ENCODE measurements at places on chromosomes 3 and 15.
A peak's percentile ranks its signal among the peaks of the same experiment; 100 is the strongest.

GRCh38 chr3:17969985-17970568, 227.6 kb upstream of the TBC1D5 start:
- no peak for DNase-seq

DNA sequence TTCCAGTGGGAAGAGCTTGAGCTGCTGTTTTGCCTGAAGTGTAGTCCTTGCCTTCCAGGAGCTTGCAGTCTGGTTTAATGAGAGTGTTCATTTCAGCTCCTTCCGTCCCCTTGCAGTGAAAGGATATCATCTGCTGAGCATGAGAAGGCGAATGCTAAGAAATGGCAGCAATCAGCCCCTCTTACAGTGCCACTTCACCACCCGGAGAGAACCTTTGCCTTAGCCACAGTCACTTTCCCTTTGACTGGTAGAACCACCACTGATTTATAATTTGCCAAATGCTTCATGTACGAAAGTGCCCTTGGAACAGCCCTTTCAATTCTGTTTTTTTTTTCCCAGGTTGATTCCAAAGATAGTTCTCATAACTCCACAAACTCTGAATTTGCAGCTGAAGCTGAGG, 11.5 kb downstream of the TATDN2 start:
- DNase-seq = no peak

DNA sequence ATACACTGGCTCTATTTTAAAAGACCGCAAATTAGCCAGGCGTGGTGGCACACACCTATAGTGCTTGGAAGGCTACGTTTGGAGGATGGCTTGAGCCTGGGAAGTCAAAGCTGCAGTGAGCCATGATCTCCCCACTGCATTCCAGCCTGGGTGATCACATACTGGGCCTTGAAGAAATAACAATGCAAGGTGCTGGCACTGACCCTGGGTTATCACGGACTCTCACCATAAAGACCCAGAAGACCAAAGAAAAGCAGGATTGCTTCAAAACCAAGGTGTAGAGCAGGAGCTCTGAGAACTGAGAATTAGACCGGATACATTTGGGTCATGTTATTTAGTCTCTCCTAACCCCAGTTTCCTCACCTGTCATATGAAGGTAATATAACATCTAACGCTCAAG, 14.8 kb downstream of the PIK3R4 start:
- DNase-seq = no peak

- DNase-seq = no peak
Observed at GRCh38 chr15:56813995-56814394, 80.7 kb upstream of the ZNF280D start.

DNA sequence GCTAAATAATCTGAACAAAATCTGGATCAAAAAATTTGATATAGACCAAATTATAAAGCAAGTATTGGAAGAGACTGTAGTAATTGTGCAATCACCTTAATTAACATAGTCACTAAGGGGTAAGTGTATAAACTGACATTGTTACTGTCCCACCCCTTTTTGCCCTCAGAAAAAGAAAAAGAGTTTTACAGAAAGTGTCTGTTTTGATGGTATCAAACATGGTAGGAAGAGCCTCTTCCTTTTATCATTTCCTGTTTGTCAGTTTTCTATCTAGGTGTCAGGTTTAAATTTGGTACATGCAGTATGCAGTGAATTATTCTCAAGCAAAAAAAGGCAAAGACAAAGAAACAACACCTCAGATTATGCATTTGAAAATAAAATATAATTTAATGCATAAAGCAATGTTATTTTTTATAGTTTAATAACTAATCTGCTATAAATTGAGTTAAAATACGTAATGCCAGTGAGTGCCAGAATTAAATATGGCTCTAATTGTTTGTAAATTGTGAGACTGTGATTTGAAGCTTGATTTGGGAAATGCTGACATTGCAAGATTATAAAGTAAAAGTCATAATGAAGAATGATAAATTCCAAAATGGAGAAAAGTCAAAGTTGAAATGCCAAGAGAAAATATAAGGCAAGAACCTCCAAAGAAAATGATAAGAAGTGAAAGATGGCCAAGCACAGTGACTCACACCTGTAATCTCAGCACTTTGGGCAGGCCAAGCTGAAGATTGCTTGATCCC, 30.3 kb upstream of the CMC1 start:
- no peak for DNase-seq

GRCh38 chr3:89173546-89173945, 66.1 kb downstream of the EPHA3 start:
- DNase-seq = no peak

DNA sequence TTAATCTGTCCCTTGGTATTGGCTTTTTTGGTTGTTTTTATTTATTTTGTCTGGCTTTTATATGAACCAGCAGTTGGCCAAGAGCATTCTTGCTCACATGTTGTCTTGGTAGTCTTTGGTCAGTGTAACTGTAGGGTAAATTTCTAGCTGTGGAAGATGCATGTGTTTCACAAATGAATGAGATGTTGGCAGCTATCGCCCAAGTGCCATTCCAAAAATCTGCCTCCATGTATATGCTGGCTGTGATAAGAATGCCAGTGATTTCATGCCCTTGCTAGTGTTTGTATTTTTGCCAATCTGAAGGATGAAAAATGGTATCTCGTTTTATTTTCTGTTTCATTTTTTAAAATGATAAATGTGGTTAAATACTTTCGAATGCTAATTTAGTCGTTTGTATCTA, 50.1 kb downstream of the TLNRD1 start:
- no peak for DNase-seq

DNA sequence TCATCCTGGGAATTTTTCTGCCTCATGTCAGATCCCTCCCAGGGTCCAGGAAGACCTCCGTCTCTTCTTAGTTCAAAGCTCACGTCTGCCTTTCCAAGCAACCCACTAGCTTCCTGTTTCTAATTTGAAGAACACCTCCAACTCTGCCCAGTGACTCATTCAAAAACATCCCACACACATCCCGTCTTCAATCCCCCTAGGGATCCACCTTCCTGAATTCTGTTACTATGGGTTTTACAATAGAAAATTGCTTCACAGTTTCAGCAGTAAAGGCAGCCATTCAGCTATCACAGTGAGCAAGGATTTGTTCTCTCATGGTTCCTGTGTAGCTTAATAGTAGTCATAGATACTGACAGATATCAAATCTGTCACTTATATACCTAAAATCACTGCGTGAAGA, 308.3 kb upstream of the CCDC54 start:
- peak; percentile 73 for DNase-seq

DNA sequence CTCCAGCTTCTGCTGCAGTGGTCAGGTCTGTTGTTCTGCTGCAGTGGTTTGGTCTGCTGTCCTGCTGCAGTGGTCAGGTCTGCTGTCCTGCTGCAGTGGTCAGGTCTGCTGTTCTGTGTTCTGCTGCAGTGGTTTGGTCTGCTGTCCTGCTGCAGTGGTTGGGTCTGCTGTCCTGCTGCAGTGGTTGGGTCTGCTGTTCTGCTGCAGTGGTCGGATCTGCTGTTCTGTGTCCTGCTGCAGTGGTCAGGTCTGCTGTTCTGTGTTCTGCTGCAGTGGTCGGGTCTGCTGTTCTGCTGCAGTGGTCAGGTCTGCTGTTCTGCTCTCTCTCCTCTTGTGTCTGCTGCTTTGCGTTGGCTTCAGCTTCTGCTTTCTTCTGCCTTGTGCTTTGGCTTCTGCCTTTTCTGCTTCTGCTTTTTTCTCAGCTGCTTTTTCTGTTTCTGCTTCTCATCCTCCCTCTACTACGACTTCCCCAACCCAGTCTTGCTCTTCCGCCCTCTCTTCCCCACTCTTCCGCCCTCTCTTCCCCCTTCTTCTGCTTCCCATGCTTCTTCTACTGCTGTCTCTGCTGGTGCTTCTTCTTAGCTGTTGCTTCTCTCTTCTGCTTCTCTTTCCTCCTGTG, 50.7 kb downstream of the FAM43A start:
- DNase-seq = no peak

- no peak for DNase-seq
Observed at GRCh38 chr3:101259485-101260341, 60.7 kb downstream of the IMPG2 start.

GRCh38 chr3:127679534-127680145, 6.9 kb downstream of the ABTB1 start:
- no peak for DNase-seq

DNA sequence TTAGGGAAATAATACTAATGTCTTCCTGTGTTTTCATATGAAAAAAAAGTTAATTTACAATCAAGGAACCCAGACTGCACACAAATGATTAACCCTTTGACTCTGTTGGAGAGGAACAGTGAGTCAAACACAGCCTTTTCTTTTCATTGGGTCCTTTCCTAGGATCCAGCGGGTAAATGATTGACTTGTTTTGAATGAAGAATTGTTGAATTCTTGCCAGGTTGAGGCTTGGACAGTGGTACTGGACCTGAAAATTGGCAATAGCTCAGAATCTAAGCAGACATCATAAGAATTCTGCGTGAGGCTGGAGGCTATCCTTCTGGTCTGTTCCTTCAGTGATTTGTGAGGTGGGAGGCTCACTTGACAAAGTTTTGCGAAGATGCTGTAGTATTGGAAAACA, 143.0 kb downstream of the RYR3 start:
- peak; percentile 28 for DNase-seq

DNA sequence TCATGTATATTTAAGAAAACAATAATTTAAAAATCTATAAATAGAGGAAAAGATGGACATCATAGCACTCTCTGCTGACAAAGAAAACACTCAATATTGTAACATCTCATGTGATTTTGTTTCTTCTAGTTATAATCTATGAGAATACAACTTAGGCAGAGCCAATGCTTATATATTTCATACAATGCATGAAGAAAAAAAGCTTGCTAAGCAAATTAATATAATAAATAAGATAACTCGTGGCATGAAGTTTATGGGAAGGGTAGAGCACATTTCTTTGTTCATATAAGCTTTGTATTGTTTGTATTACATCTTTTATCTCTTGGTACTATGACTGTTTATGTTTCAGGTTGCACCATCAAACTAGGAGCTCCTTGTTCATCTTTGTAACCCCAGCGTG, 7.6 kb upstream of the ANXA2 start:
- DNase-seq = no peak

- DNase-seq = no peak
Observed at GRCh38 chr3:36443028-36443686, 62.9 kb downstream of the STAC start.

- DNase-seq = no peak
Observed at GRCh38 chr15:82944821-82945220, 7.7 kb downstream of the HOMER2 start.

GRCh38 chr3:80307844-80308243, 540.0 kb upstream of the ROBO1 start:
- DNase-seq = no peak

DNA sequence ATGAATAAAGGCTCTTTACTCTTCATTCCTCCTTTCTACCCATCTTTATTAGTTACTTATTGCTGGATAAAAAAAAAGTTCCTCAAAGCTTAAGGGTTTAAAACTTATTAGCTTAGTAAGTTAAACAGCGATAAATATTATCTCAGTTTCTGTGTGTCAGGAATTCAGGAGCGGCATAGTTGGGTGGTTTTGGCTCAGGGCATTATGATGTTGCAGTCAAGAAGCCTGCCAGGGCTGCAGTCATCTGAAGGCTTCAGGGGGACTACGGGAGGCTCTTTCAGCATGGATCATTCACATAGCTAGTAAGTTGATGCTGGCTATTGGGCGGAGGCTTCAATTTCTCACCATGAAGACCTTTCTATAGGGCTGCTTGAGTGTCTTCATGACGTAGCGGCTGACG, 1.9 kb upstream of the DLG1 start:
- DNase-seq = no peak

DNA sequence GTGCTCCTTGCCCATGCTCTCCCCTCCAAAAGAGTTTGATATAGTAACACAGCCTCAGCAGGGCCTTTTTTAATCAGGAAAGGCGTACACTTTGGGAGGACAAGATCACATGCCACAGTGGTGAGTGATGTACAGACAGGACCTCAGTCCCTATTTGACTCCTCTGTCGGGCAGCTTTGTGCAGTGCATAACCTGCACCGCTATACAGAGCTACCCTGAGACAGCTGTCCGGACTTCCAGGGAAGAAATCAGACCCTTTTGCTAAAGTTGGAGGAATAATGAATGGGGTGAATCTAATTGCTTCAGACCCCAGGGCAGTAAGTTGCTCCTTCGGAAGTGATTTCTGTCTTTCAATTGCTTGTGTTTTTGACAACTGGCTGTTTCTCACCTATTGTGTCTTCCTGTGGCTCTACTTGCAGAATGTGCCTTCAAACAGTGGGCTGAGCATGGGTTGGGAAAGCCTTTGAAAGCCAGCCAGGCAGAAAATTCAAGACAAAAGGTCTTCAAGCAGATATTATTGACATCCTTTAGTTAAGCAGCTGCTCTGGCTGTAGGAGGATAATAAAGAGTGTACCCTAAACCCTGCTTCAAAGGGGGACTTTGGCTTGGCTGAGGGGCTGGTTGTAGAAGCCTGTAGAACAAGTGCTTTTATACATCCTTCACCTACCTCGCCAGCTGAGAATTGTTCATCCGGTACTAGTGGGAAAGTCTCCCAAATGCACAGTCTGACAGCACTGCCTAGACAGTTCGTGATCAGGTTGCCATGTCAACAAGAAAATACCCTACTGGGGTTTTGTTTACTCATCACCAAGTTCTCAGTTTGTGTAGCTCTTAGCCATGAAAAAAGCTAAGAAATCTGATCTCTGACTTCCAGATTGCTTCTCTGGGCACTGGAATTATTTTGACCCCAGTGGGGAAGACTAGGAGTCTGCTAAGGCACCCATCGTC, 35.1 kb downstream of the SNTN start:
- DNase-seq = no peak

- DNase-seq = no peak
Observed at GRCh38 chr15:55915221-55915620, 78.2 kb downstream of the NEDD4 start.

- no peak for DNase-seq
Observed at GRCh38 chr3:126308394-126309125, 48.6 kb downstream of the KLF15 start.

GRCh38 chr3:112858410-112859069, 11.9 kb upstream of the CD200R1L start:
- no peak for DNase-seq

DNA sequence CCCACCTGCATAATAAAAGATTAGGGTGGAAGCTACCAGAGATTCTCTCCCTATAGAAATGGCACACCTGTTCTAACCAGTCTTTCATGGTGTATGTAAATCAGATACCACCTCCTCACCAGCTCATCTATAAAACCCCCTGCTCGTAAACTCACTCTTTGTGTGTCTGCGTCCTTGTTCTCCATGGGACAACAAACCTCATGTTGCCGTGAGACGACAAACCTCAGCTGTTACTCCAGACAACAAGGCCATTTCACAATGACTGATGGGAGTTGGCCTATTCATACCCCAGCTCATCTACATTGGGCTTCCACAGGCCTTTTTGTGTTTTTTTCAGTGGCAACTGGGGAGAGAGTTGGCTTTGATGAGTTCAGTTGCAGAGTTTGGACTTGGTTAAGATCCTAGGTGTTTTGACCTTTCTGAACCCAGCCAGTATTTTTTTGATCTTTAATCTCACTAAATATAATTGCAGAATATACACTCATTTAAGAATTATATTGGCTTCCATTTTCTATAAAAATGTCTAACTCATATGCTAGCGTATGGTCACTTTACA, 96.6 kb upstream of the LRIG1 start:
- no peak for DNase-seq

DNA sequence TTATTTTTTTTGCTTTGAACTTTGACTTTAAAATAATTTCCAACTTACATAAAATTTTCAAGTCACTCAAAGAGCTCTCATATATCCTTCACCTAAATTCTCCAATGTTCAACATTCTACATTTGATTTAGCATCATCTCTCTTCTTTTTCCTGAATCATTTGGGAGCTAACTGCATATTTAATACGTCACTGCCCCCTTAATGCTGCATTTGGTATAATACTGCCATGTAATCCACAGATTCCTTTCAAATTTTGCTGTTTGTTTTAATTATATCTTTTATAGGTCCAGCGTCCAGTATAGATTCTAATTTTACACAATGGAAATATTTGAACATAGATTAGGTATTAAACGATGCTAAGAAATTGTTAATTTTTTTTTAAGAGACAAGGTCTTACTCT, 2.3 kb upstream of the EIF2AK4 start:
- DNase-seq = no peak
